ENCODE measurements at places on chromosomes 12 and 14.

GRCh38 chr12:28017126-28017872 lies 44.8 kb upstream of the PTHLH start:
- no peak for DNase-seq

- no peak for DNase-seq
These were observed 251.6 kb upstream of the ALG10 start for GRCh38 chr12:33770652-33771051.

DNA sequence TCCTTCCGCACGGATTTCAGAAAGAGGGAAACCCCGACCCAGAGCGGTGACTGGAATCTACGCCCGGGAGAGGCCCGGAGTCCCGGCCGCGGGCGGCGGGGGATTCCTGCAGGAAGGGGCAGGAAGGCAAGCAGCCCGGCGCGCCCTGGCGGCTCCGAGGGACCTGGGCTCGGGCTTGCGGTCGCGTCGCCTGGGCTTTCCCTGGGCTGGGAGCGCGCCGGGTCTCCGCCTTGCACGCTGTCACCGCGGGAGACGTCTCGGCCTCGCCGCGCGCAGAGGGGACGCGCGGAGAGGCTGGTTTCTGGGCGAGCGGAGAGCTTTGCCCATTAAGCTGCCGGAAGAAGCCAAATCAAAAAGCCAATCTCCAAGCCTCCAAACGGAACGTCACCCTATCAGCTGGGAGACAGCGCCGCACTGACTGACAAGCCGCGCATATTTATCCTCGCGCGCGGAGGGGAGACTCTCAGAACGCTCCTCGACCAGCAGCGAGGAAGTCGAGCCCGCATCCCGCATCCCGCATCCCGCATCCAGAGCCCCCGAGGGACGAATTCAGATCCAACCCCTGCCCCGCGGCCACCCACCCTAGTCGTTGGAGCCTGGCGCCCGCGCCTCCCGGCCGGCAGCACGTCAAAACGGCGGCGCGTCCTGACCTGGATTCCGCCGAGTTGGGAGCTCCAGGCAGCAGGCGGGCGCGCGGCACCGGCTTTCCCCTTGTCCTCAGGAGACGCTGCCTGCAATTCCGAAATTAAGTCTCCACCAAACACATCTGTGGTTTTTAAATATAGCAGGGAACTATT lies at the start of gene SLC8A3:
Gene SLC8A3 (minus strand): TSS at position 293 of the 797 bp plus-strand sequence. CDS start 20,529 bp downstream, outside the sequence.
- DNase-seq = peak; percentile 50

DNA sequence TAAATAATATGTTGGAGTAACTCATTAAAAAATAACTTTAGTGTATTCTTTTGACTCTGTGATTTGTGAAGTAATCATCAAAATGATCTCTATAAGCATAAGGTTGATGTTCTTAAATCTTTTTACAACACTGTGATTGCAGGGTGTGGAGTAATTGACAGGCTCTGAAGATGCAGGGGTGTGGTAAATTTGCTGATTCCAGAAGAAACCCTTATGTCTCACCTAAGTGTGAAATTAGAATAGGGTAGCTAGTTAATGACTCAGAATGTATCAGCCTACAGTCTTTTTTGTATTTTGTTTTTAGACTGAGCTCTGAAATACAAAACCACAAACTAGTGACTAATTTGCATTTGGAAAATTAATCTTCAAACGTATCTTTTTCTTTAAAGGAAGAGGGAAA lies 5.9 kb downstream of the PRPF39 start:
- no peak for DNase-seq

GRCh38 chr14:39428118-39428517 lies 4.1 kb downstream of the FBXO33 start:
- DNase-seq = no peak

GRCh38 chr12:100398307-100398706 lies 41.4 kb downstream of the SLC17A8 start:
- DNase-seq = no peak

DNA sequence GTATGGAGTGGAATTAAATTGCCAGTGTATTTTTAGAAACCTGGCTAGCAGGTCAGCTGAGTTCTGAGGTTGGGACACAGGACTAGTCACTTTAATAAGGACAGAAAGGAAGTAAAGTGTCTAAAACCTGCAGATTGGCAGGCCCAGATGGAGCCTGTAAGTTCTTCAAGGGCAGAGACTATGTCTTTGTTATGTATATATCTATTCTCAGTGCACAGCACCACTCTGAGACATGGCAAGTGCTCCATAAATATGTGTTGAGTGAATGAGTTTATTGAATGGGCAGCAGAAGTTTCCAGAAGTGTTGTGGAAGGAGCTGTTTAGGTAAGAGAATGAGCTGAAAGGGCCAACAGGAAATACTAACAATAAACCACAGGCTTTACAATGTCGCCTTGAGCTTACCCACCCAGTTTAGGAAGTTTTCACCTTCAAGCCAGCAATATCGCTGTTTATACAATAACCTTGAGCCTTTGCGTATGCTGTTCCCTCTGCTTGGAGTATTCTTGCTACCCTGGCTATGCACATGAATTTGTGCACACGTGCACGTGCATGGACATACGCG lies 109.5 kb upstream of the TMPO start:
- DNase-seq = no peak

DNA sequence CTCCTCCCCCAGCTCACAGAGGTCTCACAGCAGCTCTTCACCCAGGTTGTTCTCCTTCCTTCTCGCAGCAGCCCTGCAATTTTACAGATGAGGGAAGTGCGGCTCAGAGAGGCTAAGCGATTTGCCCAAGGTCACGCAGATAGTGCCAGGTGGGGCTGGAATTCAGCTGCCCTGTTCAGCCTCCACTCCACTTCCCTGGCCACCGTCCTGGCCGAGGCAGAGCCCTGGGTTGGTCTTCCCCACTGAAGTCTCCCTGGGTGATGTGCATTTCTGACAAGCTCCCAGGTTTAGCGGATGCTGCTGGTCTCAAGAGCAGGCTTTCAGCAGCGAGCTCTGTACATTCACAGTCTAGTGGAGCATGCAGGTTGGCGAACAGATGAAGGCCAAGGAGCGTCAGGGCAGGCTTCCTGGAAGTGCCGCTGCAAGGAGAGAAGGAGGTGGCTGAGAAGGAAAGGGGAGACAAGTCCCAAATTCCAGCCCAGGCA lies 28.9 kb upstream of the EML1 start:
- no peak for DNase-seq

DNA sequence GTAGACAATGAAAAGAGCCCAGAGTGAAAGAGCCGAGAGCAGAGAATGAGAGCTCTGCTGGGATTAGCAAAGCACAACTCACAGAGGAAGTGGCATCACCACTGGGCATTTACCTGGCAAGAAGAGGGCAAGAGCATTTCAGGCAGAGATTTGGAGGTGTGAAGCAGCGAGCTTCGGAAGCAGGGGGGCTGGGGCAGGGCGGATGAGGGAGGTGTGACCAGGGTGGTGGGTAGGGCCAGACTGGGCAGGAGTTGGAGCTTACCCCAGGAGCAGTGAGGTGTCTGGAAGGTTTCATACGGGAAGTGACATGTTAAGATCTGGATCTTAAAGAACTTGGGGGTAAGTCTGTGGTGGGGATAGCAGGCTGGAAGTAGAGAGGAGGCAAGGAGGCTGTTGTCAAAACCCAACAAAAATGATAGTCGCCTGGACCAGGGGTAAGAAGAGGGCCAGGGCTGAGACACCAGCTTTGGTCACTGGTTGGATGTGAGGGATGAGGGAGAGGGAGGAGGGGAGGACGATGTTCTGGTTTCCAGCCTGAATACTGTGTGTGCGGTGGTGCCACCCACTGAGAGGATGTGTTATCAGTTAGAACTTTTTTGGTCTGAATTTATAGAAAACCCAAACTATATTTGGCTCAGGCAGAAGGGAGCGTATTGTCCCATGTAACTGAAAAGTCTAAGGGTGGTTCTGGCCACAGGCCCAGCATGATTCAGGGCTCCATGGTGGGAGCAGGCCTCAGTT lies 5.2 kb downstream of the SMIM41 start:
- DNase-seq = no peak

DNA sequence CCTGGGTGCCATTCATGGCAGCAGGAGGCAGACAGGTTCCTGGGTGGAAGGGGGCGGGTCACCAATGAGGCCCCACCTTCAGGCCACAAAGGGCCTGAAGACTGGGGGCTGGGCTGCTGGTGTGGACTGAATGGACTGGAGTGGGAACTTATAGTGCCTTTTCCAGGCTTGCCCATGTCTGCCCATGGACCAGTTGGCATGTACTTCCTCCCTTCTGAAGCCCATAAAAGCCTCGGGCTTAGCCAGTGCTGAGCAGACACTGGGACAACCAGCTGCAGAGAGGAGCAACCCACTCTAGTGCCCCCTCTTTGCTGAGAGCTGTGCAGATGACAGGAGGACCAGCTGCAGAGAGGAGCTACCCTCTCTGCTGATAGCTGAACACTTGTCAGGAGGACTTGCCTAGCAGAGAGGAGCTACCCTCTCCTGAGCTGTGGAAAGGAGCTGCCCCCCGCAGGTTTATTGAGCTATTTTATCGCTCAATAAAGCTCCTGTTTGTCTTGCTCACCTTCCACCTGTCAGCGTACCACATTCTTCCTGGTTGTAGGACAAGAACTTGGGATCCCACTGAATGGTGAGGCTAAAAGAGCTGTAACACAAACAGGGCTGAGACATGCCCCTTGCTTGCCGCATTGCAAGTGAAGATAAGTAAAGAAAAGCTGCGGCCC lies 34.0 kb downstream of the APAF1 start:
- DNase-seq = no peak

- no peak for DNase-seq
These were observed 225.8 kb downstream of the C12orf42 start for GRCh38 chr12:103269946-103270345.

DNA sequence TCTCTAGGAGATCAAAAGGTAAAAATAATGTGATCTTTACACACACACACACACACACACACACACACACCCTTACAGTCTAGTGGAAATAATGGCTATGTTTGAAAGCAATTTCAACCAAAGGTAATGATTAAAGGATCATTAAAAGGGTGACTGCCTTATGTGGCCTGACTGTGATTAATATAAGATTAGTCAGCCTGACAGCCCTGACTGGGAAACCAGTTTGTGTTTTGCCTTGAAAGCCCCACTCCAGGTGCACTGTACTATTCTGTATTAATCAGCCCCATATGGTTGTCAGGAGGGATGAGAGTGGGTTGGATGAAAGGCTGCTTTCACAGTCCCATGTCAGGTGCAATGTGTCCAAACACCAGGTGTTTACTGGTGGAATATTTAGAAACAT lies 10.5 kb downstream of the RASSF9 start:
- DNase-seq = no peak
